ENCODE measurements at places on chromosomes 1 and 21.

DNA sequence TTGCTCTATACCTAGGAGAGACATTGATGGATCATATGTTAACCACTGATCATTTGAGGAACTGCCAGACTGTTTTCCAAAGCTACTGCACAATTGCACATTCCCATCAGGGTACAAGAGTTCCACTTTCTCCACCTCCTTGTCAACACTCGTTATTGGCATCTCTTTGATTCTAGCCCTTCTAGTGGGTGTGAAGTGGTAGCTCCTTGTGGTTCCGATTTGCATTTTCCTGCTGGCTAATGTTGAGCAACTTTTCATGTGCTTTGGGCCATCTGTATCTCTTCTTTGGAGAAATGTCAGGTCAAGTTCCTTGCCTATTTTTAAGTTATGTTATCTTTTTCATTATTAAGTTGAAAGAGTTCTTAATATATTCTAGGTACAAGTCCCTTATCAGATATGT lies 90.1 kb downstream of the DMRTB1 start:
- no peak for DNase-seq

GRCh38 chr1:8426996-8427395 lies 109.1 kb downstream of the SLC45A1 start:
- no peak for DNase-seq

DNA sequence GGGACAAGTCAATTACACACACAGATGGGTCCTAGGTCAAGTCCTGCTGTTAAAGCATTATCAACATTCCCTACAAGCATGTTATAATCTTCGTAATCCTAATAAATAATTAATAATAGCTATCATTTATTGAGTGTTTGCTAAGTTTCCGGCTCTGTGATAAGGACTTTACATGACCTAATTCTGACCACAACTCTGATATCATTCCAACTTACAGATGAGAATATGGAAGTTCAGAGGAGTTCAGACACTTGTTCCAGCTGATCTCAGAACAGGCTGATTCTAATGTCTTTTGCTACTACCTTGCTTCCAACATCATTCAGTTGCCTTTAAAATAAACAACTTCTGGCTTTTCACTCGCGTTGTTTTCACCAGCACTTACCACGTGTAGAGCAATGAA lies 770.1 kb upstream of the CXADR start:
- DNase-seq, result no peak

DNA sequence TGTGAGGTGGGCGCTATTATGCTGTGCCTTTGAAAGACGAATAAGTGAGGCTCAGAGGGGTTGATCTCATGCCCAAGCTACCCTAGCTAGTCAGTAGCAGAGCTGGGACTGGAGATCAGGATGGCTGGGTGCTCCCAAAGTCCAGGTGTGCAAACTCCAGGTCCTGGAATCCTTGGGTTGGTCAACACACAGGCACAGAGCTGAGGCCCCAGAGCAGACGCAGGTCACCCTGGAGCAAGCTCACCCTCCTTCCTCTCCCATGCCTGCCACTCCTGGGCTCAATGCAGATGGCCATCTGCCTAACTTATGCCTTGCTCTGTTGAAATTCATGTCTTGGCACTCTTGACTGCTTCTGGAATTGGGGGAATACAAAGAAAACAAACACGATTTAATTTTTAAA lies 587.2 kb downstream of the PTPRU start:
- no peak for DNase-seq

- DNase-seq, result no peak
Measured at GRCh38 chr1:35115459-35116383, 36.5 kb downstream of the ZMYM1 start.

DNA sequence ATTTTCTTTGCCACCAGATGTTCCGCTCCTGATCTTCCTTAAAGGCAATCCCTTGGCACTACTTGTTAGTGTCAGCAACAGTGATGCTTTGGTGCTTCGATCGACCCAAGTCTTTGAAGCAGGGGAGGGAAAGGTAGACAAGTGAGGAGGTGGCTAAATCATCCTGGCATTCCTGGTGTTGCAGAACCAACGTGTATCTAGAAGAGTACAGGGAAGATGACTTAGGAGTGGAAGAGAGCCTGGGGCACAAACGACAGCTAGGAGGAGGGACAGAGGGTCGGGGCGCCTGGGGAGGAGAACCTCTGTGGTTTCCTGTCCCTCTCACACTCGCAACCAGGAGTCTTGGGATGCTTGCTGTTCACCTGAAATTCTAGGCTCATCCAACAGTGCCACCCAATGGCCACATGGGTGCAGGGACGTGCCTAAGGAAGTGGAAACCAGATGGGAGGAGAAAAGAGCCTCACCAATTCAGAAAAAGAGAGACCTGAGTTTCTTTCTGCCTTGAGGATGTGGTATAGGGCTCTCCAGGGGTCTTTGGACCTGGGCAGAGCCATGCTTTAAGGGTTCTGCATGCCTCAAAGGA lies 9.5 kb upstream of the KCNA2 start:
- peak; percentile 75 for DNase-seq

GRCh38 chr1:58943776-58944175 lies 159.9 kb upstream of the JUN start:
- no peak for DNase-seq

DNA sequence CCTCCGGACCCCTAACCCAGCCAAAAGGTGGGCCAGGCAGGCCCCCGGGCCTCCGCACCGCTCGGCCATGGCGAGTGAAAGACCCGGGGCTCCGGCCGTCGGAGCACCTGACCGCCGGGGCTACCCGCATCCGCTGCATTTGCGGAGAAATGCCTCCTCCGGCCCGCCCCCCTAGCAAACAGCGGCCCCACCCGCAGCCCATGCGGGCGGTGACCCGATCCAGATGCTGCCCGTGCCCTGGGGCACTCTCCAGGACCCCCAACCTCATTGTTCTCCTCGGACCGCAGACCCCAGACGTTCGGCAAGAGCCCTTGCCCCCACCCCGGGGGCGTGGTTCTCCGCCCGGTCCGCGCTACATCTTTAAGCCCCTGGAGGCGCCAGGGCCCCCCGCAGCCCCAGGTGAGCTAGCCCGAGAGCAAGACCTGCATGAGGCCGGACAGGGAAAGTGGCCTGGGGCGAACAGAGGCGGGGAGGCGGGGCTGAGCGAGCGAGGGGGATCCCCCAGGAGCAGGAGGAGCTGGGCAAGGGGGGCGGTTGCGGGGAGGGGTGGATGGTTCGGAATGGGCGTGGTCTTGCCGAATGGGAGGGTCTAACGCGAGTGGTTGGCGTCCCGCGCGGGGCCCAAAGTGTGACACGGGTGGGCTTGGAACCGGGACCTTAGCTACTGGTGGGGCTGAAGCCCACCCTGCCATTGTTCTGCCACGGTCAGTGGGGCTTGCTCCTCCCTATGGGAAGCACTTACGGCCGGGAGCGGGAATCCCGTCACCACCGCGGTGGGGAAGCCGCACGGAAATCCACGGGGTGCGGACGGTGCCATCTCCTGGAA lies 6.3 kb upstream of the CRYBG2 start:
- DNase-seq, result peak; percentile 12

GRCh38 chr21:43357715-43358430 lies 69.1 kb downstream of the SIK1 start:
- DNase-seq, result no peak

DNA sequence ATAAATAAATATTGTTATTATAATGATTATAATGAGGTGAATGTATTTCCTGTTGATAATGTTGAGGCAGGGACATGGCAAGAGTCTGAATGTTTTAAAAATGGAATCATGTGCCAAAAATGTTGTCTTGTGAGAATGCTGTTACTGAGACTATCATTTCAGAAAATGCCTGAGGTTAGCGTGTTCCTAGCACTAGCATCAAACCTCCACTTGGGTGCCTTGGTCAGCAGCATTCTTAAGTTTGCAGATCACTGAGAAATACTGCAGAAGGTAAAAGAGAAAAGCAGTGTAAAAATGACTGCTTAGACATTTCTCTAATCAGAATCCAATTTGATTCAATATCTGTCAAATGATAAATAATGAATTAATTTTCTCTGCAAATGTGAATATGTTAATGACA lies 50.8 kb downstream of the OLFM3 start:
- no peak for DNase-seq

GRCh38 chr1:183048087-183049085 lies 25.2 kb downstream of the LAMC1 start:
- DNase-seq, result no peak

DNA sequence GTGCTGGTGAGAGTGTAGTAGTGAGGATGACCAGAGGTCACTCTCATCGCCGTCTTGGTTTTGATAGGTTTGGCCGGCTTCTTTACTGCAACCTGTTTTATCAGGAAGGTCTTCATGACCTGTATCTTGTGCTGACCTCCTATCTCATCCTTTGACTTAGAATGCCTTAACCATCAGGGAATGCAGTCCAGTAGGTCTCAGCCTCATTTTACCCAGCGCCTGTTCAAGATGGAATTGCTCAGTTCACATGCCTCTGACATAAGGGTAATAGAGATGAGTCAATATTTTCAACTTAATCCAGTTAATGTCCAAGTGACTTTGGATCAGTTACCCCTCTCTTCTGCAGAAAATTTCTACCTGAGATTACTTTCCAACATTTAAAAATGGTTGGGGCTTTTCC lies 4.6 kb downstream of the NID1 start:
- no peak for DNase-seq

- no peak for DNase-seq
Measured at GRCh38 chr1:71796006-71796405, 486.3 kb downstream of the NEGR1 start.

GRCh38 chr1:39195166-39196111 lies 9.1 kb upstream of the MACF1 start:
- peak; percentile 73 for DNase-seq

DNA sequence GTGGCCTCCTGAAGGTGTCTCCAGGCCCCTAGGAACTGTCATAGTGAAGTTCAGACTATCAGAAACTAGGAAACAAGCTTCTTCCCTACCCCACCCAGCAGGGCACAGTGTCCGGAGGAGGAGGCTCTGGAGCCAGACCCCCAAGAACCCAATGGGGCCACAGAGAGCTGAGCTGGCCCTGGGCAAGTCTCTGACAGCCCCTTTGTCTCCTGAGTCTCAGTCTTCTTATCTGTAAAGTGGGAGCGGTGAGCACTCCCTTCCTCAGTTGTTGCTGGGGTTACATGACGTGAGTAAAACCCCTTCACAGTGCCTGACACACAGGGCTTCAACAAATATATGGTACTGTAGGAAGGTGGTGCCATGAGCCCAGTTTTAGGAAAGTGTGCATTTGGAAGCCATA lies 675.8 kb downstream of the MATN1 start:
- no peak for DNase-seq

GRCh38 chr1:30881319-30882181 lies 27.0 kb downstream of the SDC3 start:
- no peak for DNase-seq

DNA sequence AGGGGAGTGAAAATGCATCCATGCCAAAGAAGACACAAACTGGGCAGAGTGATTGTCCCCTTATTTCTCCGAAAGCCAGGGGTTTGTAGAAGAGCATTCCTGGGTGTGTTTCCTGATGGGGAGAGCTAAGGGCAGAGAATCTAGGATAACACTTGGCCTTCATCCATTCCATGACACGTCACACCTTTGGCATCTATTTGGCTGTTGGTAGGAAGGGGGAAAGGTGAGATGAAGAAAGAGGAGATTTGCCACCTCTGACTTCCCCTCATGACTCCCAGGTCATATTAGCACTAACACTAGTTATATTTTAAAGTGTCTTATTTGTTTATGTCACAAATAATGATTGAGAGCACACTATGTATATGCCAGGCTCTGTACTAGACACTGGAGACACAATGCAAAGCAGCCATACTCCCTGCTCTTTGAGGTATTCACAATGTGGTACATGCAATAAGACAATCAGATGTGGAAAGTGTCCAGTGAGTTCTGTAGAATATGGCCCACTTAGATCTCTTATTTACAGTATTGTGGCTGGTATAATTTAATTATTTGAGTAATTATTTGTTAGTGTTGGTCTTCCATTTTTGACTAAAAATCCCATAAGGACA lies 54.5 kb upstream of the GADD45A start:
- no peak for DNase-seq

- no peak for DNase-seq
Measured at GRCh38 chr1:66217021-66217420, 316.9 kb upstream of the SGIP1 start.

- no peak for DNase-seq
Measured at GRCh38 chr1:160116283-160117147, 956 bp downstream of the ATP1A2 start.

GRCh38 chr1:244044423-244044822 lies 6.7 kb upstream of the ZBTB18 start:
- no peak for DNase-seq

- no peak for DNase-seq
Measured at GRCh38 chr1:241048622-241049021, 308.4 kb downstream of the RGS7 start.

- DNase-seq, result no peak
Measured at GRCh38 chr1:21118167-21118566, 58.5 kb downstream of the EIF4G3 start.

DNA sequence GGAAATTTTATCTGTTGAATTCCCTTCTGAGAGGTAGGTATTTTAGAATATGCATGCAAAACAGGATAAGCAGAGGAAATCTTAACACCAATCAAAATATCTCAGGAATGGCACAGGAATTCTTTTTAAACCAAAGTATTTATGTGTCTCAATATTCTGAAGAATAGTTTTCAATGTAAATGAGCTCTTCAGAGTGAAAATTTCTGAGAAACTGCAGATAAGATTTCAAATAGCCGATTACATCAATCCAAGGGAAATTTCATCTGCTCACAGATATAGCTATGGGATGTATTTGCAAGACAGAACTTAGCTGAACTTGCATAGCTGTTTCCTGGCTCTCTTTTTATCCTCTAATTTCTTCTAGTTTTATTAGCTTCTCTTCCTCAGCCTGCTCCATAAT lies 209.5 kb downstream of the GRIK1 start:
- no peak for DNase-seq

- DNase-seq, result no peak
Measured at GRCh38 chr1:23133587-23133986, 35.1 kb downstream of the LUZP1 start.

DNA sequence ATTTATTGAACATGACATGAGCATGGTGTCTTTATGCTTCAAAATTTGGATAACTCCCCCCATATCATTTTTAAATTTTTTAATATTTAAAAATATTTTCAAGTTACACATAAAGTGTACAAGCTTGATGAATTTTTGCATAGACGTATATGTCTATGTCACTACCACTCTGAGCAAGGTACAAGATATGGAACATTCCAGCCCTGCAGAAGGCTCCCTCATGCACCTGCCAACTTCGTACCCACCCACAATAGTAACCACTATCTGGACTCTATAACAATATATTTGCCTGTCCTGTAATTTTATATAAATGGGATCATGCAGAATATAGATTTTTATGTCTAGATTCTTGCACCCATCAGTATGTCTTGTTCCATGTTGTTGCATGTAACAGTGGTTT lies 74.5 kb downstream of the CNST start:
- no peak for DNase-seq

DNA sequence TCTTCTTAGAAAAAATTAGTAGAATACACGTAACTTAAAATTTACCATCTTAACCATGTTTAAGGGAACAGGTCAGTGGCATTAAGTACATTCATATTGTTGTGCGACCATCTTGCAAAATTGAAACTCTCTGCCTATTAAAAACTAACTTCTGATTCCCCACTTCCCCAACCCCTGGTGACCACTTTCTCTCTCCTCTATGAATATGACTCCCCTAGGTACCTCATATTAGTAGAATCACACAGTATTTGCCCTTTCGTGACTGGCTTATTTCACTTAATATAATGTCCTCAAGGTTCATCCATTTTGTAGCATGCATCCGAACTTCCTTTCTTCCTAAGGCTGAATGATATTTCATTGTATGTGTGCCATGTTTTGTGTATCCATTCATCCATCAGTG lies 15.1 kb upstream of the TARBP1 start:
- DNase-seq, result no peak

All from activated CD4-positive, alpha-beta T cell treated with anti-CD3 and anti-CD28 coated beads, Interleukin-2, Interleukin-6, amounts not matched to agents 100 ng/mL and 50 ng/mL, durations not matched to agents 16 hours and 8 hours (primary cell).